ENCODE measurements at places on chromosomes 2 and 18.

DNA sequence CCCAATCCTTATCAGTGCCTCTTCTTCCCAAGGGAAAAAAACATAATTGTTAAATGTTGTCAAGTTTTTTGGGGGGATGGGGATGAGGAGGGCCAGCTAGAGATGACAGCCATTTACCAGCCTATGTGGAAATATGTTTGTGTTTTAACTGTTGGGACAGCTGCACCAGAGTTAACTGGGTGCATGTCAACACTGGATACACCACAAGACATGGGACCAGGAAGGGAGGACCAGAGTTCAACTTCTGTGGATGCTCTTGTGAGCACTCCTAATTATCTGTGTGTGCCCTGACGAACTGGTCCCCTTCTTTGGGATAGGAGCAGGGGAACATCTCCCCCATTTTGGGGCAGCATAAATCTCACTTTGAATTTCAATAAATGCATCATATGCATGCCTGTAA, 66.1 kb upstream of the FZD5 start:
- no peak for DNase-seq

GRCh38 chr2:175195012-175195411, 13.5 kb upstream of the ATP5MC3 start:
- DNase-seq, result no peak

GRCh38 chr2:46690825-46691224, 211.5 kb downstream of the TMEM247 start:
- peak; percentile 26 for DNase-seq

- no peak for DNase-seq
Observed at GRCh38 chr18:49510393-49511115, 23.5 kb upstream of the C18orf32 start.

GRCh38 chr2:203697190-203697589, 9.2 kb upstream of the CD28 start:
- DNase-seq, result no peak

GRCh38 chr2:42342795-42343241, 18.2 kb downstream of the COX7A2L start:
- DNase-seq, result no peak

DNA sequence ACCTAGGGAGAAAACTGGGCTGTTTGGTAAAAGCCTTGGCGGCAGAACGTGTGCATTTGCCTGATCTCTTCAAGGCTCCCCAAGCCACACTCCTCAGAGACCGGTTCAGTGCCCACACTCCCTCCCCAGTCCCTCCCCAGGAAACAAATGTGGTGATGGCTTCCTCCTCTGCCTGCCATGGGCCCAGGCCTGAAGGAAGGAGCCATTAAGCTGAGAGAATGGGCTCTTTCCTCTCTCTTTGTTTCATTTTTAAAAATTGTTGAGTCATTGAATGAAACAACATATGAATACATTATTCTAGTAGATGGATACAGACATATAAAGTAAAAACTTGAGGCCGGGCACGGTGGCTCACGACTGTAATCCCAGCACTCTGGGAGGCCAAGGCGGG, 50.6 kb upstream of the YWHAQ start:
- DNase-seq, result no peak

DNA sequence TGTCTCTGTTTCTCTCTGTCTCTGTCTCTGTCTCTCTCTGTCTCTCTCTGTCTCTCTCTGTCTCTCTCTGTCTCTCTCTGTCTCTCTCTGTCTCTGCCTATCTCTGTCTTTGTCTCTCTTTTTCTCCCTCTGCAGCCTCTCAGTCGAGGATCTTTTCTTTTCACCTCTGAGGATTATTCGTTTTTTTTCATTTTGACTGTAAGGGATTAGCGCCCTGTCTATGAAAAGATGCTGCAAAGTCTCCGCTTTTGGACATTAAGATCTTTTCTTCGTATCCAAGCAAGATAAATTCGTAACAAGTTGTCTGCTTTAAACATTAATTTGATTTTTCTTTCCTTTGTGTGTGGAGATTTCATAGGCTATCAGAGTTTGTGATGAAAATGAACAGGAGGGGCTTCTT, 191.2 kb upstream of the TPO start:
- DNase-seq, result no peak

DNA sequence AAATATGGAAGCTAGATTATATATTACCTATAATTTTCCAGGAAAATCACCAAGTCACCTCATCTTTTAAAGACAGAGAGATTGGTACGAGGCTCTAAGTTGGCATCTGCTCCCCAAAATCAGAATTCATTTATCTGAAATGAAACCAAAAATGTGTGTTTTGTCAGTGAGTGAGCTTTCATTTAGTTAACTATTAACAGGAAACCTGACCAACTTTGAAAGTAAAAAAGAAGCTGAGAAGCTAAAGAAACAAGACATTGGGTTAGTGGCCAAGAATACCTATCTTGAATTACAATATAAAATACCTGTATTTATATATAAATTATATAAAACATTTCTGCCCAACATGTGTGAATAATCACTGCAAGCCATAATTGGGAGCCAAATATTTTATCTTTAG, 1.9 kb downstream of the MPPE1 start:
- no peak for DNase-seq

Data from fibroblast of skin of left quadriceps (primary cell).